CD8-positive, alpha-beta memory T cell (primary cell): ENCODE measurements at places on chromosomes 6 and 20. TPM values are rescaled to one million over a fixed set of nuclear protein-coding genes. Genes with fewer than 3 reads are reported as not detected.
A peak's percentile ranks its signal among the peaks of the same experiment; 100 is the strongest.

Gene MOCS1
- total RNA-seq: 0.78 TPM

Gene EPPIN
- not detected for total RNA-seq

Gene SLC16A10
- 3.3 TPM for total RNA-seq

Gene MCCD1
- total RNA-seq: not detected

Gene ARFGEF3
- total RNA-seq: 0.09 TPM

Gene EDN1
- 0.11 TPM for total RNA-seq

Gene FAM83B
- not detected for total RNA-seq

Gene SLPI
- not detected for total RNA-seq

Gene CALHM6
- 1.7 TPM for total RNA-seq

Gene CST2
- not detected for total RNA-seq

Gene NKAPL
- total RNA-seq: 0.22 TPM

Gene SCUBE3
- 0.07 TPM for total RNA-seq

Gene VGLL2
- not detected for total RNA-seq

Gene PPP1R3D
- 6.7 TPM for total RNA-seq

- no peak for DNase-seq
- no peaks in the 10 kb centered on the region for H3K27me3 ChIP-seq
Measured at GRCh38 chr6:145137425-145137824, 597.9 kb downstream of the EPM2A start.

DNA sequence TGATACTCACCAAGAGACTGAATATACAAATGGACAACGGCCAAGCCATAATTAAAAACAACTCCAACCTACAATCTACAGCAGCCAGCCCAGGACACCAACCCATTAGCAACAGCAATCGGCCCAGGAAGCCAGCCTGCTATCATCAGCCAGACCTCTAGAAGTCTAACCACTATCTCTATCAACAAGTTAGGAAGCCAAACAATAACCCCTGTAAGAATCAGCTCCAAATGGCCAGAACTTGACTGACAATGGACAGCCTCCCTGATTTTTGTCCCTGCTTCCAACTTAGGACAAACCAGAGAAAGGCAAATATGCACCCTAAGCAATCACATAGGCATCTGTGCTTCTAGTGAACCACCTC lies 511.8 kb upstream of the JARID2 start:
- H3K27me3 ChIP-seq: no peaks in the 10 kb centered on the region
- peaks cover 48% of the 10 kb centered on the region for H3K4me1 ChIP-seq
- peak overlapping the region; percentile 60 for H3K27ac ChIP-seq
- no peak for DNase-seq
- H3K36me3 ChIP-seq: no peaks in the 10 kb centered on the region

DNA sequence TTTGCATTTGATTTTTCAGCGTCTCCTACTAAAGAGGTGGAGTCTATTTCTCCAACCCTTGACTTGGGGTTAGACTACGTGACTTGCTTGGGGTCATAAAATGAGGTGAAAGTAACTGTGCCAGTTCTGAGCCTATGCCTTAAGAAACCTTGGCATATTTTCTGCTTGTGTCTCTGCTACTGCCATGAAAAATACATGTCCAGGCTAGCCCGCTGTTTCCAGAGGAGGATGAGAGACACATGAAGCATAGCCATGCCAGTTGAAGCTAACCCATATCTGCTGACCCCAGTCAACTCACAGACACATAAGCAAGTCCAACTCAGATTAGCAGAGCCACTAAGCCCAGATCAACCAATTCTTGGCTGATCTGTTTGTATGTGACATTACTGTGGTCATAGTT lies 38.7 kb downstream of the SCP2D1 start:
- no peak for DNase-seq
- H3K27ac ChIP-seq: no peak overlapping the region
- no peaks in the 10 kb centered on the region for H3K27me3 ChIP-seq
- H3K4me1 ChIP-seq: no peaks in the 10 kb centered on the region
- no peaks in the 10 kb centered on the region for H3K36me3 ChIP-seq

- H3K27me3 ChIP-seq: peaks cover 24% of the 10 kb centered on the region
- no peaks in the 10 kb centered on the region for H3K36me3 ChIP-seq
Measured at GRCh38 chr20:31869942-31870725, at the start of the genes DUSP15 and TTLL9. DUSP15 (minus strand) TSS chr20:31870527; CDS start chr20:31870337, 190 bp downstream. TTLL9 (plus strand) TSS chr20:31870634; CDS start chr20:31871127, 493 bp downstream.

GRCh38 chr6:158972241-158973233 lies 27.5 kb downstream of the RSPH3 start:
- H3K27ac ChIP-seq: no peak overlapping the region
- no peaks in the 10 kb centered on the region for H3K27me3 ChIP-seq
- H3K4me3 ChIP-seq: no peak overlapping the region
- no peak for DNase-seq
- H3K4me1 ChIP-seq: no peaks in the 10 kb centered on the region

DNA sequence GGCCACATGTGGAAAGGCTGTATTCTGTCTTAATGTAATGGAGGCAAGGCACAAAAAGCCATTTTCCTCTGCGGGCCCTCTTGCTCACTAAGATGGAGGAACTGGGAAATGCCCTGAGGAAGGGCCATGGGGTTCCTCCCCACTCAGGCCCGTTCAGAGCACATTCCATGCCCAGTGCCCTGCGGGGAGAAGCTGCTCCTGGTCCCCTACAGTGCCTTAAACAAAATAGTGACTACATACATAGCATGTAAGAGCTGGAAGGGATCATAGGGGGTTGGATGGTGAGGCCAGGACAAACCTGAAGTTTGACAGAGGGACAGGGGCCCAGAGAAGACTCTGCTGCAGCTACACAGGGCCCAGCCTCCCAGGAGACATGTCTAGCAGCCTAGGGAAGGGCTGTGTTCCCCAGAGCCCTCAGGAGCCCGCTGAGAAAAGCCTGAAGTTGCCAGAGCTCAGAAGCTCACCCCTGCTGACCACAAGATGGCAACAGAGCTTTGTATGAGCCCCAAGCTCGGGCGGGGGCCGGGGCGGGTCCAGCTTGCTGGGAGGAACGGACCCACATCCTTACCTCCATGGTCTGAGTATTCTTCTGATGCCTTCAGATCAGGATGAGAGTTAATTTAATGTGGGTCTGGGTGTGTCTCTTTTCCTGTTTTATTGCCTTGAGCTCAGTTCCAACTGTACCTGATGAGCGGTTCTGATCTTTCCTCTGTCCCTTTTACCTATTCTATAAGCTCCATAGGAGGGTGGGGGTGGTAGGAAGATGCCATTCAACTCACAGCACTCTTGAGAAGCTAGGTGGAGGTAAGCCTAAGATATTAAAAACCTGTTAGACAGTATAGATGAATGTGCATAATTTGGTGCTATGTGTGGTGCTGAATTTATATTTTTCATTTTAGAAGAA lies 242.9 kb downstream of the CDC5L start:
- H3K27ac ChIP-seq: no peak overlapping the region
- peaks cover 6% of the 10 kb centered on the region for H3K4me1 ChIP-seq
- H3K27me3 ChIP-seq: no peaks in the 10 kb centered on the region
- H3K36me3 ChIP-seq: no peaks in the 10 kb centered on the region
- DNase-seq: peak; percentile 3
- H3K4me3 ChIP-seq: no peak overlapping the region

DNA sequence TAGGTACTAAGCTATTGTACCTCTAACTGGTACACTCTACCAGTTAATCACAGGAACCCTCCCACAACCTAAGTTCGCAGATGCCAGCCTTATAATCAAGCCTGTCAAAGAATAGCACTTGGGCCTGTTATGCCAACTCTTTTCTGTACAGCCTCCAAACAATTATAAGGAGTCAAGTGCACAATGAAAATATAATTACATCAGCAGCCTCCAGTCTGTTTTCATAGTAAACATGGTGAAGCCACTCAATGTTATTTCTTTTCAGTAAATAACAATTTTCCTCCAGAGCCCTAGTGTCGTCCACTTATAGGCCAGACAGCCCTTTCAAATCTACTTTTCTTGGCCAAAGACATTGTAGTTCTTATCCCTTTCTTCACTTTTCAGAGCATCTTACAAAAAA lies 82.7 kb upstream of the CARMIL1 start:
- no peak overlapping the region for H3K4me3 ChIP-seq
- H3K27me3 ChIP-seq: no peaks in the 10 kb centered on the region
- no peaks in the 10 kb centered on the region for H3K36me3 ChIP-seq
- no peak for DNase-seq

DNA sequence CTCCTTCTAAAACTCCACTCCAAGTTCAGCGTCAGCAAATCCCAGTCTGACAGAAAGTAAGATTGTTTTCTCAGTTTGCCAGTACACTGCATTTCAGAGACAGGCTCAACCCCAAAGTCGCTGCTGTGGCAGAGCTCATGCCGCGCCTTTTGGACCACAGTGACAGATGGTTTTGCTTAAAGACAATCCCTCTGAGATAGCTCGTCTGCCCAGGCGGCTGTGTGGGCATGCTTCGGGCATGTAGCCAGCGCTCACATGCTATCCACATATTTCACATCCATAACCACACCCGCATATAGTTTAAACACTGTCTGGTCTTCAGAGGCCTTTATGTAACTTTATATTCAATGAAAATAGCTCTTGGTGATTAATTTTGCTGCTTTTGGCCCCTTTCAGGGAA lies 14.7 kb upstream of the PXDC1 start:
- DNase-seq: no peak
- H3K4me3 ChIP-seq: no peak overlapping the region
- no peaks in the 10 kb centered on the region for H3K4me1 ChIP-seq

DNA sequence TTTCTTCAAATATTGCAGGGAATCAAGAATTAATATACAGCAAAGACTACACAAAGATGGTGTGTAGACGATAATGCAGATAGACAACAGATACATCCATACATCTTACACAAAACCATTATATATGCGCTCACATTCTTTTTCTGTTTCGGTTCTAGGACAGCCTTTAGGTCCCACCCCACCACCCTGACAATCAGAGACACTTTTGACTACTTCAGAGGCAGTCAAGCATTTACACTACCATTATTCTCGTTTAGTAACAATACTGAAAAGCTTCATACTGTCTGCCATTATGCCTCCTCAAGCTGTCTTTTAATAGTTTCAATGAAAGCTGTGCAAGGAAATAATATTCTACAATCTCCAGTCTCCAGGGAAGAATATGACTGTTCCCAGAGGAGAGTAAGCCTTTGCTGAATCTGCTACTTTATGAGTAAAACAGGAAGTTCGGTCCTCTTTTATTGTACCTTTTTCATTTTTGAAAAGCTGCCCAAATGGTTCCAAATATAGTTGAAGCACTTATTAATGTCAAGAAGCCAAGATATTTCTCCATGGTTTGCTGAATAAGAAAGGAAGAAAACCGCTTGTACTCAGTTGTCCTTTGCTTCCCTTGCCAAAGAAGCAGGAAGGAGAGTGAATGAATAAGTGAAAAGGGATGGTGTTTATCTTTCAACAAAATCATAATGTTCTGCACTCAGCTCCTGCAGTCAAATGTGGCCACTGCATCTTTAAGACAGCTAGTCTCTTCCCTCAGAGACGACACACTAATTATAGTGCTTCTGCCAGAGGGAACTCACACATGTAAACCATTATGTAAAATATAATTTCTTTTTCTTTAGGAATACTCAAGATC lies 468.3 kb downstream of the CDC5L start:
- DNase-seq: no peak
- no peaks in the 10 kb centered on the region for H3K4me1 ChIP-seq
- no peak overlapping the region for H3K4me3 ChIP-seq
- no peaks in the 10 kb centered on the region for H3K36me3 ChIP-seq

- H3K4me3 ChIP-seq: no peak overlapping the region
- no peak overlapping the region for H3K27ac ChIP-seq
- DNase-seq: no peak
- H3K4me1 ChIP-seq: peaks cover 3% of the 10 kb centered on the region
- no peaks in the 10 kb centered on the region for H3K27me3 ChIP-seq
Measured at GRCh38 chr6:4870821-4871494, 94.8 kb downstream of the CDYL start.

DNA sequence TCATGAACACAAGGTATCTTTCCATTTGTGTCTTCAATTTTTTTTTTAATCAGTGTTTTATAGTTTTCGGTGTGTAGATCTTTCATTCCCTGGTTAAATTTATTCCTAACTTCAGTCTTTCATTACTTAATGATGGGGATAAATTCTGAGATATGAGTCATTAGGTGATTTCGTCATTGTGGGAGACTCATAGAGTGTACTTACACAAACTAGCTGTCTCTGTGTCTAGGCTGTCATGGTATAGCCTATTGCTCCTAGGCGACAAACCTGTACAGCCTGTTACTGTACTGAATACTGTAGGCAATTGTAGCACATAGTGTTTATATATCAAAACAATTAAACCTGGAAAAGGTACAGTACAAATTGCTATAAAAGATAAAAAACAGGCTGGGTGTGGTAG lies 42.1 kb downstream of the SMAP1 start:
- H3K4me3 ChIP-seq: no peak overlapping the region
- no peaks in the 10 kb centered on the region for H3K27me3 ChIP-seq
- DNase-seq: no peak

GRCh38 chr6:423055-423798 lies 31.7 kb downstream of the IRF4 start:
- no peaks in the 10 kb centered on the region for H3K4me1 ChIP-seq
- DNase-seq: no peak
- H3K4me3 ChIP-seq: no peak overlapping the region
- no peaks in the 10 kb centered on the region for H3K36me3 ChIP-seq
- H3K27ac ChIP-seq: no peak overlapping the region

DNA sequence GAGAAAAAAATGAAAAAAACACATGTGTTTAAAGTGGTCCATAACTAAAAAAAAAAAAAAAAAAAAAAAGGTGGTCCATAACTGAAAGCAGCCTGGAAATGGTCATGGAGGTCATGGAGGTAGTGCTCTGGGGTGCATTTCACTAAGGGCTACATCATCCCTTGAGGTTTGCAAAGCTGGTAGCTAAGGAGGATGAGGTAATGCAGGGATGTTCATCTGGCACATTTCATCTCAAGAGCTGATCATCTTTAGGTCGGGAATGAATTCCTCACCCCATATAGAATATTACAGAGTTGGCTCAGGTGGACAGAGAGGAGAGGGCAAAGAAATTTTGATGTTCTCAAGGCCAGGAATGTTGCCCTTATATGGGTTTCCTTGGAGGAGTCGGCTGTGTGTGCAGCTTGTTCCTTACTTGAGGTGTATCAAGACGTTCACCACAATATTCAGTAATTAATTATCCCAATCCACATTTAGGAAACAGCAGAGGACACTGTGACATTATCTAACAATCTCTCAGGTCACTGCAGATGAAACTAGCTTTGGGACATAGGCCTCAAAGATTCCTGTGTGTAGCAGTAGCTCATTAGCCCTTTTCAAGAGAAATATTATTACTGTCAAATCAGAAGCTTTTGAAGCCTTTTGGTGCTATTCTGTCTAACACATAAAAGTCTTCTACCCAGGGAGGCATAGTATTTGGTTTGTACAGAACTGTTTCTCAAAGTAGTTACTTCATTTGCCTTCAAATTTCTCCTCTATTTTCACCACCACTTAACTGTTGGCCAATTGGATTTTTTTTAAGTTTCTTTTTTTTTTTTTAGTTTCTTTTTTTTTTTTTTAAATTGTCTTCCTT lies 46.8 kb downstream of the CYP24A1 start:
- H3K36me3 ChIP-seq: no peaks in the 10 kb centered on the region
- no peak overlapping the region for H3K4me3 ChIP-seq
- H3K27me3 ChIP-seq: no peaks in the 10 kb centered on the region

DNA sequence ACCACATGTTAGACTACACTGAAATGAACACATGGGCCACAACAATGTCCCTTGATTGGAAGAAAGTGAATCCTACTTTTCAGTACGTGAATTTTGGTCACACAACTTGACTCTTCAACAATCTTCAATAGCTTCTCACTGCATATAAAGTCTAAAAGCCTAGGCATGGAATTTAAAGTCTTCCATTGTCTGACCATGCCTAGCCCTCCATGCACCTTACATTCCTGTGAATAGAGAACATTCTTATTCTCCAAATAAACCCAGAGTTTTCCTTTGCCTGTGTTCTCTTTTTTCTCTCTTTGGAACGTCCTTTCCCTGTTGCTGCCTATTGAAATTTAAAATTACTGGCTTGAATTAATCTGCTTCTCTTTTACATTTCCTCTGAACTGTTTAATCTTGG lies 207.5 kb downstream of the ASCC3 start:
- H3K27ac ChIP-seq: no peak overlapping the region
- H3K4me1 ChIP-seq: no peaks in the 10 kb centered on the region
- no peaks in the 10 kb centered on the region for H3K27me3 ChIP-seq
- H3K36me3 ChIP-seq: no peaks in the 10 kb centered on the region
- no peak overlapping the region for H3K4me3 ChIP-seq
